CD4-positive, alpha-beta T cell treated with Interferon alpha-2 for 1 hour (primary cell): ENCODE measurements at places on chromosomes 16 and 17.

DNA sequence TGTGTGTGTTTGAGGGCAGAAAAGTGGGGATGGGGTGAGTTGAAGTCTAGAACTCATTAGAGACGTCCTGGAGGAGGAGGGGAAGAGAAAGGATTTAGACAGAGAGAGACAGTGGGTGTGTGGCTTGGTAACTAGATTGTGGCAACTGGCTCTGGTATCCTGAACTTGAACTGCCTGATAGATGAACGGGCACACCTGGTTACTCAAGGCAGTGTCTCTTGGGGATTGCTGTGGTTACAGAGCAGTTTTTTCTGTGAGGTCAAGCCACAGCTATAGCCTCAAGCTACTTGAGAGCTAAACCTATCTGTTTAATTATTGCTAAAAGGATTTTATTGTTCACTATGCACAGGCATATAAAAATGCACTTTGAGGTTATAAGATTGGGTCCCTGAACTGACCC is 29.8 kb upstream of the MYH2 start:
- DNase-seq, result no peak

GRCh38 chr16:49491771-49492761 is 118.5 kb downstream of the C16orf78 start:
- peak; percentile 29 for DNase-seq

DNA sequence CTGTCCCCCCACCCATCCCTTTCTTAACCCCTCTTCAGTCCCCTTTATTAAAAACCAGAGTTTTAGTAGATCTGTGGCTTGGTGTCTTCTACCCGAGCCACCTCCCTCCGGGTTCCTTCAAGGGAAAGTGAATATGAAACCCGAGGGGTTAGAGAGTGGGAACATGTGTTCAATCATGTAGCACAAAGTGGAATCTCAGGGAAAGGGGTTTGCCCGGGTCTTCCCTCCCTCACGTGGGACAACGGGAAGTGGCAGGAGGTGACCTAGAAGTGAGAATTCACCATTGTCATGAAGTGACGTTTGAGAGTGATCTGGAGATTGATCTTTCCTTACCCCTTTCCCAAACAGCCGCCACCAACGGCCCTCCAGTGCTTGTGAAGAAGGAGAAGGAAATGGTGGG is 5.0 kb downstream of the RNF227 start:
- DNase-seq, result no peak

- no peak for DNase-seq
Observed at GRCh38 chr17:73939806-73940205, 263.7 kb upstream of the RPL38 start.

DNA sequence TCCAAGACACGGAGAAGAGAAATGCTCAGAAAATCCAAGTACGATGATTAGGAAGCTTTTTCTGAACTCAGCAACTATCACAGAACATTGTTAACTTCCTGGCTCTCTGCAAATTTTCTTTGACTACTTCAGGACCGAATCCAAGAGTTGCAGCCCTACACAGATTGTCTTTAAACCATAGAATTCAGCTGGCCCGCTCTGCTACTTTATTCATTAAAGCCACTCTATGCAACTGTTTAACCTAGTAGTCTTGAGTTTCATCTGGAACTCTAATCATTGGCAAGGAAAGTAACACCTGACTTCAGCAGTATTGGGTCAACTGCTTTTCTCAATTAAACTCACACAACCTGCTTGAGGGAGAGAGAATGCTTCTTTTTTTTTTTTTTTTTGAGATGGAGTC is 210.1 kb downstream of the SLC39A11 start:
- no peak for DNase-seq

DNA sequence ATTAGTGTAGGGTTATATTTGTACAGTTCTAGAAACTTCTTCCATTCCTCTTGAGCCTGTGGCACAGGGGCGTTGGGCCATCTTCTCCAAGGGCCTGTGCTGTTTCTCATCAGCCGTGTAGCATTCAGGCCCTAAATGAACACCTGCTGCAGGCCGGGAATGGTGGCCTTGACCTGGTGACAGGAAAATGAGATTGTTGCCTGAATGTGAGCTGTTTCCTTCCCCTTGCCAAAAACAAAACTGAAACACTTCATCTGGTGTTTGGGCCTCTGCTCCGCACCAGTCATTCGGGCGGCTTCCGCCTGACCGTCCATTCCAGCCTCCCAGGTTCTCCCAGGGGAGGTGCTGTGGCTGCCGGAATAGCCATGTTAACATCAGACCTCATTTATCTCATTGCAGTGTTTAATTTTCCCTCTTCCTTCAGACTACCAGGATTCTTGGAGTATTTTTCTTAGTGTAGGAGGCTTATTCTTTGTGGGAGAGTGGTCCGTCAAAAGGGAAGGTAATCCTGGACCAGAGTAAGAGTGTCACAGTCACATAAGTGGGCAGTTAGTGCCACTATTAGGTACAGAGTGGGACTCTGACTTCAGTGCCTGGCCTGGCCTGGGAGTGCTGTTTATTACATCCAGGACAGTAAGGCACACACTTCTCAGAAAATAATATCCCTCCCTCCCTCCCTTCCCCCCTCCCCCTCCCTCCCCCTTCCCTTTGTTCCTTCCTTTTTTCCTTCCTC is 61.9 kb downstream of the WWP2 start:
- DNase-seq, result no peak

- DNase-seq, result no peak
Observed at GRCh38 chr17:81294512-81295030, 536 bp downstream of the SLC38A10 start.

DNA sequence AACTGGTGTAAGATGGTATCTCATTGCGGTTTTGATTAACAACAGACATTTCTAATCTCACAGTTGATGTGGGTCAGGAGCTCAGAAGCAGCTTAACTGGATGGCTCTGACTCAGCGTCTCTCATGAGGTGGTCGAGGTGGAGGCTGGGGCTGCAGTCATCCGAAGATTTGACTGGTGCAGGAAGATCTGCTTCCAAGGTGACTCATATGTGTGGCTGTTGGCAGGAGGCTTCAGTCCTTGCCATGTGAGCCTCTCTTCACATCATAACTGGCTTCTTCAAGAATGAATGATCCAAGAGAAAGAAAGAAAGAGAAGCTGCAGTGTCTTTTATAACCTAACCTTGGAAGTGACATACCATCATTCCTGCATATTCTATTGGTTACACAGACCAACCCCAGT is 376.1 kb downstream of the SEC14L1 start:
- DNase-seq, result no peak

- no peak for DNase-seq
Observed at GRCh38 chr16:85047867-85048455, 20.4 kb downstream of the KIAA0513 start.

DNA sequence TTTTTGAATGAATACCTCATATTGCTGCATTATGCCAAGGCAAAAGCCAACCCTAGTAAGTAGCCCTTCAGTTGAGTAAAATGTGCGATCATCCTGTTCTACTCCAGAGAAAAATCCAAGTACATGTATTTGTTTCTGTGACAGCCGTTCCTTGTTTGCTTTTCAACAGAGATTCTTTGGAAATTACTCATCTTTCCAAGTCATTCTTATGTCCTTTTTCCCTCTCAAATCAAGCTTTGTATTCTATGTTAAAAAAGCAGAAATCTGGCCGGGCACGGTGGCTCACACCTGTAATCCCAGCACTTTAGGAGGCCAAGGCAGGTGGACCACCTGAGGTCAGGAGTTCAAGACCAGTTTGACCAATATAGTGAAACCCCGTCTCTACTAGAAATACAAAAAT is 112.9 kb upstream of the HAS3 start:
- DNase-seq, result no peak

DNA sequence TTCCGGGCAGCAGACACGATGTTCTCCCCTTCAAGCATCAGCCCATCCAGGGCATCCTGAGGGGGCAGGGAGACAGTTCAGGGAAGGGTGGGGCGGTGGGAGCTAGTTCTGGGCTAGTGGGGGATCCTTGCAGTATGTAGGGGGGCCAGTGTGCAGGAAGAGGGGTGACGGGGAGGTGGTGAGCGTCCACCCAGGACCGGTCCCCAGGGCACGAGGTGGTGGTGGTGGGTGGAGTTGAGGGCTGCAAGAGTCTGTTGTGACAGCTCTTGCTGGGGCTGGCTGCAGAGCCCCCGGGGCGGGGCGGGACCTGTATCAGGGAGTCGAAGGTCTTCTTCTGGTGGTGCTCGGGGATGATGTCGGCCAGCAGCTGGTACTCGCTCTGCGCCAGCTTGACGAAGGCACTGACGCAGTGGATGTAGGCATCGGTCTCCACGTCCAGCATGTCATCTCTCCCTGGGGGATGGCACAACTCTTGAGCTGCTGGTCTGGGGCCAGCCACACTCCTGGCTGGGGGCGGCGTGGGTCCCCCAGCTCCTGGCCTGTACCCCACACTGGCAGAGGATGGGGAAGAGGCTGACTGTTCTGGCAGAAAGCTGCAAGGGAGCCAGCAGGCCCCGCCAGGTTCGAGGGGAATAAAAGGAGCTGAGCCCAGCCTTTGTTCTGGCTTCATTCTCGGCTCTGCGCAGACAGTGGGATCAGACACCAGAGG is 10.0 kb downstream of the ZACN start:
- DNase-seq, result no peak

DNA sequence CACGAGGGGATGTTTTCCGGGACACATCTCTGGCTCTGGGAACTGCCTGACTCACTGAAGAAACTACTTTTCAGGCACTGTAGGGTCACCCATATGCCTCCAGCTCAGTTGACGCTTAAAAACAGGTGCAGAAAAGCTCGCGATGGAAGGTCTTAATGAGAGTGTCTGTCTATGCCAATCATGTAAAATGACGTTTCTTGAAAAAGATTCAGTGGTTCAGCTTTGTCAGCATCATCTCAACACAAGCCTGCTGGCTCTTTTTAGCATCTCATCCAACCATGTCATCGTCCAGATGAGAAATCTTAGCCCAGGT is 27.5 kb downstream of the OR1D5 start:
- DNase-seq, result no peak

- DNase-seq, result no peak
Observed at GRCh38 chr17:69046121-69046807, 14.5 kb downstream of the ABCA9 start.

DNA sequence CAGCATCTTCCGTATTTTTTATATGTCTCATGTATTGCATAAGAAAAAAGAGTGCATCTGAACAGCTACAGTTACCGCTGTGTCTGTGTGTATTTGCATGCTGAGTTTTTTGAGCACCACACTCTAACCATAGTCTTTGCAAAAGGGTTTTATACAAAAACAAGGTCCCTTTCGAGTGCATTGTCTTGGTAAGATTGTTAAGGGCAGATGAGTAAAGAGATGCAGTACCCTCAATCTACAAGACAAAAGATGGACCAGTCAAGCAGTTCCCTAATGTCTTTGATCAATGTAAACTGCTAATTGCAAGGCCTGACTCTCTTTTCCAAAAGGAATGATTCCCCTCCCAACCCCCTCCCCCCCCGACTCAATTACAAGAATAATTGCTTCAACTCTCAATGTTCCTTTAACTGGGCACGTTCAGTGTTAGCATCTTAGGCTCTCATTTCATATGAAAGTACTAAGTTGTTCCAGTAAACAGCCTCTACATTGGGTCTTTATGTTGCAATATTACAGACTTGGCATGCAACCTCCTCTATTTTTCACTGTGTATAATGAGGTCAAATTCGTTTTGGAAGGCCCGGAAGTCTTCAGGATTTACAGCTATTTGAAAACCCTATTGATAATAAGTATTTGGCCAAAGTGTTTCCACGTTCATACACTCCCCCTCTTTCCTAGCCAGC is 471.4 kb upstream of the RBFOX1 start:
- no peak for DNase-seq

DNA sequence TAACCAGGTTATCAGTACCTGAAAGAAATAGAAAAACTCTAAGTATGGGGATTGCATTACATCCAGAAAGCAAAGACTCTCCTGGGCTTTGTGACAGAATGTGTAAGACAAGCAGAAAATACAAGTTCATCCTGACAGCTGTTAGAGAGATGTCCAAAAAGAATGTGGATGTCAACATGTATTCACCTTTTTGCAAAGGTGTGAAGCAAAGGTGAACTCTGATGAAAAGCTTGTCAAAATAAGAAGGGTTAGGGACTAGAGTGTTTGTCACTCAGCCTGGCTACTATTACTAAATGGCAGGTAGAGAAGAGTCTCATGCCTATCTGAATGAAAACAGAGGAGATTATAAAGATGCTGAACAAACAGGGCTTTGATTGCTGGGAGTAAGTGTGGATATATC is 527.6 kb upstream of the CA10 start:
- no peak for DNase-seq

DNA sequence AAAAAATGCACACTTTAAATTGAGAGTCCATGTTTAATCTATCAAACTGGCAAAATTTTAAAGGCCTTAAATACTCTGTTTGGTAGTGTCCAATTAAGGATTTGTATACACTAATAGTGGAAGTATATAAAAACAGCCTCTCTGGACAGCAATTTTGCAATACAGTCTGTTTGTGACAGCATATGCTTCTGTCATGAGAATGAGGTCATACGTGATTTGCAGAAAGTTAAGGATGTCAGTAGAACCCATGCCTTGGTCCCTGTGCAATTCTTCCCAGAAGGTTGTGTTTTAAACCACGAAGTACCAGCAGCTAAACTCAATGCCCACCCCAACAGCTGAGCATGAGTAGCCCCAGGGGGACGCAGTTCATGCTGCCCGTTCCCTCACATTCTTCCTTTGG is 78.4 kb downstream of the AIPL1 start:
- no peak for DNase-seq

DNA sequence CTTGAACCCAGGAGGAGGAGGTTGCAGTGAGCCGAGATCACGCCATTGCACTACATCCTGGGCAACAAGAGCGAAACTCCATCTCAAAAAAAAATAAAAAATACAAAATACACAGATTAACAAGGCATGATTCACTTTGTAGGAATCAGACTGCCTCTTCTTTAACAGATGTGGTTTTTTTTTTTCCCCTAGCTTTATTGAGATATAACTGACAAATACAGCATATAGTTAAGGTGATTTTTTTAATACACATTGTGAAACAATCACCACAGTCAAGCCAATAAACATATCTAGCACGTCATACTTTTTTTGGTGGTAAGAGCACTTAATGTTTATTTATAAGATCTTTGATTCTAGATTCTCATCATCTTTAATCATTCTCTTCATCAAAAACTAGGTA is 87.8 kb downstream of the SPAG9 start:
- DNase-seq, result no peak

DNA sequence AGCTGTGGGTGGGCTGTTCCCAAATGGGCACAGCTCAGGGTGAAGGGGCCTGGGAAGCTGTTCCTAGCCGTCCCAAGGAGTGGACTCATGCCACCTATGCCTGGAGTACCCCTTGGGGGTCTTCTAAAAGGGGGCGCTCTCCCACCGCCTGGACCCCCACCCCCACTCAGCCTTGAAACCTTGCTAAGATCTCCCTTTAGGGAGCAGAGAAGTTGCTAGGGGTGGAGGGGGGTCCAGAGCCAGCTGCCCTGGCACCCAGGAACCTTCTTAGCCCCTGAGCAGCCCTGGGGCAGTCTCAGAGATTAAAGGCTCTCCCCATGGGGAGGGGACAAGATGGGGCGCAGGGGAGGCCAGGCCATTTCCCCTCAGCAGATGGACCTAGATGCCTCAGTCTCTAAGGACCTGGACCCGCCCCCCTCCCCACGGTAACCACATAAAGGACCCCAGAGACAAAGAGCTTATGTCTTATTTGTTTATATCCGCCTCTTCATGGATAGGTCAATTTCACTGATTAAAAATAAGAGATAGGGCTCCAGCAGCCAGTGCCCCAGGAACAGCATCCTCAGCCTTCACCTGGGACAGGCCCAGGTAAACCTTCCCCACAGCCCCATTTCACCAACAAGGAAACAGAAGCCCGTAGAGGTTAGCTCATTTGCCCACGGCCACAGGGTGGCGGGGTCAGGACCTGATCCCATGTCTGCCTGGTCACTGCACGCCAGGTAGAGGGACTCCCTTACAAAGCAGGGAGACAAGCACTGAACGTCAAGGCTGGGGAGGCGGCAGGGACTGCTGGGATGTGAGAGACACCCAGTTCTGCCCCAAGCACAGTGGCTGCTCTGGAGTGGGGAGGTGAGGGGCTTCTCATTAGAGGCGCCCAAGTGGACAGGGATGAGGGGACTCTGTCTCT is 3.4 kb downstream of the MTSS2 start:
- no peak for DNase-seq
